Diencephalon (tissue), 1 donor: ENCODE measurements at places on chromosomes 4 and X. TPM values are rescaled to one million over a fixed set of nuclear protein-coding genes. Genes with fewer than 3 reads are reported as not detected.

CXCL3 gene
- total RNA-seq: 1.2 TPM

ASB12 gene
- 0.46 TPM for total RNA-seq

PCDH10 gene
- 173 TPM for total RNA-seq

ETDA gene
- not detected for total RNA-seq

SMR3B gene
- total RNA-seq: not detected

FRMPD4 gene
- 14.3 TPM for total RNA-seq

C4orf54 gene
- total RNA-seq: under 0.01 TPM

CTAG1A gene
- total RNA-seq: not detected

NWD2 gene
- total RNA-seq: 14.8 TPM

MAGEA3 gene
- total RNA-seq: not detected

VSIG1 gene
- 2.3 TPM for total RNA-seq

GLRB gene
- total RNA-seq: 43.8 TPM

TFDP3 gene
- total RNA-seq: not detected

TMPRSS11D gene
- total RNA-seq: not detected

RPA4 gene
- total RNA-seq: 1.2 TPM

CPZ gene
- 1.4 TPM for total RNA-seq

ANOS1 gene
- total RNA-seq: 92.7 TPM

PQBP1 gene
- 40.1 TPM for total RNA-seq

TLR7 gene
- 3.5 TPM for total RNA-seq

SCRG1 gene
- total RNA-seq: 7.2 TPM

CDKL5 gene
- total RNA-seq: 38.5 TPM

TRPC3 gene
- total RNA-seq: 14.5 TPM

NPY2R gene
- total RNA-seq: 5.3 TPM

ATP10D gene
- 16.1 TPM for total RNA-seq

MAGEE2 gene
- total RNA-seq: 4.2 TPM

GRPR gene
- total RNA-seq: 1.4 TPM

GAB1 gene
- total RNA-seq: 34.6 TPM

MND1 gene
- 9.5 TPM for total RNA-seq
